ENCODE measurements at places on chromosomes 11 and 22.

- no peak for DNase-seq
Measured at GRCh38 chr11:20364341-20364792, 853 bp downstream of the HTATIP2 start.

- no peak for DNase-seq
Measured at GRCh38 chr11:92861634-92862033, 107.8 kb upstream of the MTNR1B start.

GRCh38 chr11:71145988-71146824 is 106.2 kb downstream of the SHANK2 start:
- DNase-seq = no peak

DNA sequence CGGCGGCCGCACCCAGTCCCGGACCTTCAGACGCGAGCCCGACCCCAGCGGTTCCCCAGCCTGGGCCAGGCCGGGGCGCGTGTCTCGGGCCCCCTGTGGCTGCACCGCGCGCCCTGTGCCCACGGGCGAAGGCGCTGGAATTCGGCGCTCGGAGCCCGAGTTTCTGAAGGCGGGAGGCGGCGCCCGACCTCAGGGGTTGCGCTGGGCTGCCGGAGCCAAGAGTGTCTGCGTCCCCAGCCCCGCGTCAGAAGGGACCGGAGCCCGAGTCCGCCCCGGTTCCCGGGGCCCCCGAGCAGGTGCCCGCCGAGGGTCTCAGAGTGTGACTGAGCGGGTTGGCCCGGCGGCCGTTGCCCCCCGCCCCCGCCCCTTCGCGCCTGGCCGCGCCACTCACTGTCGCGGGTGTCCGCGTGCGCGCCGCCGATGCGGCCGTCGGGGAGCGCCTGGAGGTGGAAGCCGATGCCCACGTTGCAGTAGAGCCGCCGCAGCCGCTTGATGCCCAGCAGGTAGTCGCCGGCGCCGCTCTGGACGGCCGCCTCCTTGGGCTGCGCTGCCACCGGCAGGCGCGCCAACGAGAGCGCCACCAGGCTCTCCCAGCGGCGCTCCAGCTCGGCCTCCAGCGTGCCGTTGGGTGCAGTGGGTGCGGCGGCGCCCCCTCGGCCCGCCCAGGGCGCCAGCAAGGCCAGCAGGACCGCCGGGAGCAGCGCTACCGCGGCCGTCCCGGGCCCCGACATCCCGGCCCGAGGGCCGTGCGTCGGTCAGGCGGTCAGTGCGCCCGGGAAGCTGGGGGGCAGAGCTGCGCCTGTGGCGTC is 583 bp downstream of the FGF4 start:
- no peak for DNase-seq

DNA sequence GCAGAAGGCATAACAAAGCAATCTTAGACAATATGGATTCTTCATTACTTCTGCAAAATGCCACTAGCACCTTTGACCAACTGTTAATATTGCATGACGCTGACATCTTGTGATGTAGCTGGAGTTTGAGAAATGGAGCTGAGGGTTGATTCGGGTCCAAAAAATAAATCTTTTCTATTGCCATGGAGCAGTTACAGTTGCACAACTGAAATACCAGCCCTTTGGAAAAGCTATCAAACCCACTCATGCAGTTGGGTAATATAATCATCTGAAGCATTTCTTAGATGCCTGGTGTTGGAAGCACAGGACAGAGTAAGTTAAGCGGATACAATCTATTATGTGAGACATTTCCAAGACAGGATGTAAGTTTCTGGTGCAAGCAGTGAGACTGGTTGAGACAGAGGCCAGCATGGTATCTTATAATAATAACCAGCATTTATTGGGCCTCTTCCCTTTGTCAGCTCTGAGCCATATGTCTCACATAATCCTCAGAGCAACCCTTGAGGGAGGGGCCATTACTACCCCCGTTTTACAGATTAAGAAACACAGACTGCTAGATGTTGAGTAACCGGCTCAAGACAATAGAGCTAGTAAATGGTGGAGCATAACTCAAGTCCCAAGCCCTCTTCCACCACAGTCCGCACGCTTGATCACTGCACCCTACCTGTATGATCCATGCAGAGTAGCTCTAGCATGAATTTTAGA is 74.9 kb upstream of the CAPRIN1 start:
- no peak for DNase-seq

- DNase-seq = no peak
Measured at GRCh38 chr22:21998595-21999247, 16.1 kb upstream of the TOP3B start.

DNA sequence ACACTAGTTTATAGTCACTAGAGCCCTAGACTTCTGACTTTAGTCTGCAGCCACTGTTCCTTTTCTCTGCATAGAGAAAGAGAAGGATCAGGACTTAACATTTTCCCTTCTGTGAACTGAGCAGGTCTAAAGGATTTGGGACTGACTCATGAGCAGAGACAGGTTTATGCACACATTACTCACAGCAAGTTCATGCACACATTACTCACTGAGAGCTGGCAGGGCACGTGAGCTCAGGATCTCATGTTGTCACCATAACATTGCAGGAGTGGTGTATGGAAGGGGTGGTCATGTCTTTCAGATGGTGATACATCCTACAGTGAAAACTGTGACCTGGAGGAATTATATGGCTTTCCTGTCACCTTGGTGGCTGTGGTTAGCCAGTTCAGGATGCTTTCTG is 56.4 kb downstream of the CEP164 start:
- DNase-seq = no peak

DNA sequence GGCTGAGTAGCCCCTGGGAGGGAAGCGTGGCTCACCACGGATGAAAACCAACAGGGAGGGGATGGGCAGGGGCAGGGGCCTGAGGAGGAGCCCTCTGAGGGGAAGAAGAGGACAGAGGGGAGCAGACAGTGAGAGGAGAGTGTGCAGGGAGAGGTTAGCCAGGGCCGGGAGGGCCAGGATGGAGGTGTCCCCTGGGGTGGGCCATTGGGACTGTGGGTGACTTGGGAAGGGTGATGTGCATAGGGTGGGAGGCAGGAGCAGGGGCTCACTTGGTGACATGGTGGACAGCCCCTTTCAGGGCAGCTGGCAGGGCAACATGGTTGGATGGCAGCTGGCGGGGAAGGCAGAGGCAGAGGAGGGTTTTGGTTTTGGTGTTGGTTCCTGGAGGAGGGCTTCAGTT is 5.6 kb upstream of the GDPD5 start:
- DNase-seq = no peak

DNA sequence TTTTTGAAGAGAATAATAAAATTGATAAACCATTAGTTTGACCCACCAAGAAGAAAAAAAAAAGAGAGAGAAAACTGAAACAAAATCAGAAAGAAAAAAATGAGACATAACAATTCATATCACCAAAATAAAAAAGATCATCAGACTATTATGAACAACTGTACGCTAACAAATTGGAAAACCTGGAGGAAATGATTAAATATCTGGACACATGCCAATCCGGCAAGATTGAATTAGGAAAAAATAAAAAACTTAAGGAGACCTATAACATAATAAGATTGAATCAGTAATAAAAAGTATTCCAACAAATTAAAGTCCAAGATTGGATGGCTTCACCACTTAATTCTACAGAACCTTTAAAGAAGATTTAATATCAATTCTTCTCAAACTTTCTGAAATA is 136.7 kb downstream of the CASP12 start:
- DNase-seq = no peak

DNA sequence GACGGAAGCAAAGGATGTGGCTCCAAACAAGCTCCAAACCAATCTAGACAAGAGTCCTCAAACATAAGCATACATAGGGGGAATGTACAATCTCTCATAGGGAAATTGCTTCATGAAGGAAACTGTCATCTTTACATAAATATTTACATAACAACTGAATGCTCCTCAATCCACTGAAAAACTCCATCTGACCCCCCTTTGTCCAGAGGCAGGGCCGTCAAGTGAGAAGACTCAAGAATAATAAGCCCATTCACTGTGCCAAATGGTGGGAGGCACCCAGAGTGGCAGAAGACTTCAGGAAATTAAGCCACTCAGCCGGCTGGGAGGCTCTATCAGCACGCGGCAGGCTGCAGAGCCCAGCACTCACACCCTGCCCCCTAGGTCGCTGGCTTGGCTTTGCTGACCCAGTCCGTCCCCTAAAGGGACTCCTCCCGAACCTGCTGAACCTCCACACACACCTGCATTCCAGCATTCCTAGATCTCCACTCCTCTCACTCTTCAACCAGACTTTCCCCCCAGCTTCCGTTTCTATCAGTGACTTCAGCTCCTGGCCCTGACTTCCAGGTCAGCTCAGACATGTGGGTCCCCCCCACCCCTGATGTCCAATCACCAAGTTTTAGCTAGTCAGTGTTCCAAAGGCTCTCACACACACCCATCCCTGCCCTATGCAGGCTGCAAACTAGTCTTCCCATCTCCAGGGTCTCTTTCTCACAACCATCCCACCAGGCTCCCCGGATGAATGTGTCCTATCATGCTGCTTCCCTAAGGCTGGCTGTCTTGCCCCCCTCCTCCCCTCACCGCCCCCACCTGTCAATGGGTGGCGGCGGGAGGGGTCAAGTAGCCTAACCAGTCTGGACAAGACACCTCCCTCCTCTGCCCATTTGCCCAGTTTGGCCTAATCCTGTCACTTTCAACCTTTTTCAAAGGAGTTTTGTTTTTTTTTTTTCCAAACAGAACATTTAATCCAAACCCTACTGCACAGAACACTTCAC is 11.3 kb downstream of the VPS37C start:
- DNase-seq = no peak

DNA sequence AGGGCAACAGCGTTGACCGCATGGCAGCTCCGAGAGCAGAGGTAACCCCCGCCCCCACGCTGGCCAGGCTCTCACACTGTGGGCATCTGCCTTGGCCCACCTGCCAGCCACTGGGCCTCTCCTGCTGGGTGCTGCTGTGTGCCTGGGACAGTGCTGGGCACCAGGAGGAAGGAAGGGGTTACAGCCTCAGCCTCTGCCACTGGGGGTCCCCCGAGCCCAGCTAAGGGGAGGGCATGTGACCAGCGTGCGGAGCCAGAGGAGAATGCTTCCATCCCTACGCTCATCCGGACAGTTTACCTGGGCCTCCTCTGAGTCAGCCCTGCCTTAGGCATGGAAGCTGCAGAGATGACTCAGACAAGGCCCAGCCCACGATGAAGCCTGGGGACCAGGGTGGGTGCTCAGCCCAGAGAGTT is 10.9 kb downstream of the NCF4 start:
- DNase-seq = no peak

DNA sequence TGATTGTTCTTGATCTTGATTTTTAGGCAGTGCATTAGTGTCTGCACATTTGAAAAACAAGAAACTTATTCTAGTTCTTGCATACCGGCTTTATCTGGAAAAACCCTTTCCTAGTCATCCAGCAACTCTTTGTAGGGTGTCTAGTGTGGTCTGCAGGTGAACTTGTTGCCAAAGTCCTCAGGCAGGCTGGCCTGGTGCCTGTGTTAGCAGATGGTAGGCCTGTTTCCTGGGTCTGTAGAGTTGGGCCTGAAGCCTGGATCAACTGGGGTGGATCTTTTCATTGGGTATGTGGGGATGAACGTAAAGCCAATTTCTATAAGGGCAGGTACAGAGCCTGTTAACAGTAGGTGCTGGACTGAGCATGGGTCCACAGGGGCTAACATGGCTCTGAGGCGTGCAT is 5.6 kb upstream of the GLYATL1 start:
- DNase-seq = no peak

GRCh38 chr11:17477361-17477760 is 716 bp upstream of the ABCC8 start:
- DNase-seq = no peak

DNA sequence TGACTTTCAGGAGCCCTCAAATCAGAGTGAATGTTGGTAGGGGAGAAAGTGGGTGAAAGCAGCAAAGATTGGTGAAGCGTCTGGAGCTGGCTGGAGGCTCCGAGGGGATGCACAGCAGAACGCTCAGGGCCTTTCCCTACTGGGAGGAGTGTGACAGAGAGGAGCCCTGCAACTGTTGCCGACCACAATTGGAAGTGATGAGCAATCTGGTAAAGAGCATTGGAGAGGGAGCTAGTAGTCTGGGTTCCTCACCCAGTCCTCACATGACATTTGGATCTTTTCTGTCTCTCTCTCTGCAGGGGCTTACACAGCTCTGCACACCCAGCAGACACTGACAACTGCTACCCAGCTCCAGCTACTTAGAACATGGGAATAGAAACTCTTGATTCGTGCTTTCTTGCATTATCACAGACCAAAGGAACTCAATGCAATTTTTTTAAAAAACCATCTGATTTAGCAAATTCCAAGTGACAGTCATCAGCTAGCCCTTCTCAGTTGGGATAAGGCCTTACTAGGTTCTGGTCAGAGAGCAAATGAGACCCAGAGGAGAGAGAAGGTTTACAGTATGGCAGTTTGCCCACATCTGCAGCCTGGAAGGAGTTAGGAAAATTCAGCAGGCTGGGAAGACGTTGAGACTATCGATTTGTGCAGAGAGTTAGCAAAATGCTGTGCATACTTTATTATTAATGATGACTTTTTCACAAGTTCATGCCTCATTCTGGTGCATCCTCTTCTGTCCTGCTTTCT is 278.0 kb upstream of the PLET1 start:
- no peak for DNase-seq

DNA sequence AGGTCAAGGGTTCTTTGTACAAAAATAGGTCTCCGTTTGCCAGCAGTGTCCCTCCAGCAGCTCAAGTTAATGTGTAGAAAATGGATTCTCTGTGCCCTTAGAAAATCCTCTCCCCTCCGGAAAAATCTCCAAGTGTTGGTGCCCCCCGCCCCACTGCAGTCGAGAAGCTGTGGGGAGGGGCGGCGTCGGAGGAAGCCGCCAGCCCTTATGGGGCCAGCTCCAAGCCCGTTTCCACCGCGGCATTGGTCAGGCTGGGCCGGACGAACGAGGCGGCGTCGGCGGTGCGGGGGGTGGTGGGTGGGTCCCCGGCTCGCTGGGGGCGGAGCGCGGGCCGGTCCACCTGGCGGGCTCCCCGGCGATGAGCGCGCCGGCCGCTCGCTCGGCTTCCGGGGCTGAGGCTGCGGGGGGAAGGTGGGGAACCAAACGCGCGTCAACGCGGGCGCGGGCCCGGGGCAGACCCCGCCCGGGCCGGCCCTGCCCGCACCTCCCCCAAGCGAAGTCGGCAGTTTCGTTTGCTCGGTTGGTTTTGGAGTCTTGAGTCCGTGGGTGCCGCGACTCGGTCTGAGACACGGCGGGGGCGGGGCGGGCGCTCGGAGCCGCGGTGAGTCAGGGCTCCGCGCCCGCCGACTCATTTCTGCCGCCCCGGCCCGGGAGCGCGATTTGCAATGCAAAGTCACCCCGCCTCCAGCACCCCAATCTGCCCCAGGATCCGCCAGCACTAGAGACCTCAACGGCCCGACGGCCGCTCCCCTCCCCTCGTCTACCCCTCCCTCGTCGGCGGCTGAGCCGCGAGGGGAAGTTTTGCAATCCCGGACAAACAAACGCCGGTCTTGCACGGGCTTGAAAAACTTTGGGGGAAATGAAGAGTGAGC is 1.4 kb downstream of the ASCL2 start:
- DNase-seq = no peak

- DNase-seq = no peak
Measured at GRCh38 chr11:111635706-111636045, 33.4 kb downstream of the SIK2 start.

DNA sequence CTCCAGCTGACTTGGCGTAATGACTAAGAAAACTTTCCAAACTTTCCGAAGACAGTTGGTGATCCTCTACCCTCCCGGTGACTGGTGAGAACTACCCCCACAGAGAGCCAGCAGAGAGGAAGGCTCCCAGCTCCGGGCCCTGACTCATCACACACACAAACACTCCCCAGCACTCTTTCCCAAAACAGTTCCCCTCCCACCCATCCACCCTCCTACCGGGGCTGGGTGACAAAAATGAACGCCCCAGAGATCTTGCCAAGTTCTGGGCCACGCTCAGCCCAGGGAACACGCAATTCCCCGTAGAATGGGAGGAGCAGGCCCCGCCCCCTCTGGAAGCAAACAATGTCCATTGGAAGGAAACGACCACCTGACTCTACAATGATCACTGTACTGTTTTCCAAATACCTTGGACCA is 21.3 kb upstream of the JAM3 start:
- no peak for DNase-seq

Measured in right renal pelvis (tissue), 4 donors.